ENCODE measurements at places on chromosomes 5 and 9.

- DNase-seq: no peak
Measured at GRCh38 chr9:127107171-127107928, 15.1 kb downstream of the ANGPTL2 start.

- no peak for DNase-seq
Measured at GRCh38 chr9:27470291-27470856, 53.7 kb upstream of the IFNK start.

- DNase-seq: peak; percentile 36
Measured at GRCh38 chr5:73135429-73136054, 15.2 kb downstream of the TMEM171 start.

DNA sequence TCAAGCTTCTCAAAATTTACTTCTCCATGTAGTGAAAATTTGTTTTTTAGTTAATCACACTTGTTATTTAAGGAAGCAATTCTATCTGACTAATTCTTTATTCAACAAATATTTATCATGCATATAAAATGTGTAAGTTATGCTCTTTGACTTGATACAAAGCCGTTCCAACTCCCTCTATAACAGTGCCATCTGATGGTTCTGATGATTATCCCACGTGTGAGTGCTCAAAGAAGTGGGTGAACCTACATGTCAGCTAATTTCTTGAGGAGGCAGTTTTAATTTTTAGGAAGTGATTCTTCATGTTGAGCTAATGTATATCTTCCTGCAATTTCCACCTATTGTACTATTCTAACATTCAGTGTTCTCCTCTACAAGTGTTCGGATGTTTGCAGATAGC lies 88.8 kb upstream of the BRINP1 start:
- no peak for DNase-seq

- DNase-seq: no peak
Measured at GRCh38 chr5:115471345-115472063, 73.1 kb downstream of the FEM1C start.

DNA sequence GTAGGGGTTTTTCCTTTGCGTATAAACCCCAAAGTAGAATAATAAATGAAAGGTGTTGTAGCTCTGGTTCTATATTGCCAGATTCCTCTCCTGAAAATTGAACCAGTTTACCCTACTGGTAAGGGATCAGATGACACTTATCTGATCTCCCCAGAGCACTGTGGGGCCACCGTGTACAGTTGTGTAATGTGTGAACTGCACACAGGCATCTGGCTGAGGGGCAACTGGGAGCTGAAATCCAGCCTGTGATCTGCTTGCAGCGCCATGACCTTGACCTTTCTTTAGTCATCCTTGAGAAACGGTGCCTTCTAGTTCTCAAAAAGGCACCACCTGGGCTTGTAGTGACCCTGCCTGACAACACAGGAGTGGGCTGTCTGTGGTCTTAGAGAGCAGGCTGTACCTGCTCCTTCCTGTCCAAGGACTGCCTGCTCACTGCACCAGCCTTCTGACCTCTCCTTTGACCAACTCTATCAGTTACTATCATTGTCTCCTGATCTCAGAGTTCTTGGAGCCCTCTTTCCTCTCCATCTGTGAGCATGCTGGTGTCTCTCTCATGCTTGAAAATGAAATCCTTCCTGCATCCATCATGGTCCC lies 40.2 kb downstream of the PDE6A start:
- no peak for DNase-seq

DNA sequence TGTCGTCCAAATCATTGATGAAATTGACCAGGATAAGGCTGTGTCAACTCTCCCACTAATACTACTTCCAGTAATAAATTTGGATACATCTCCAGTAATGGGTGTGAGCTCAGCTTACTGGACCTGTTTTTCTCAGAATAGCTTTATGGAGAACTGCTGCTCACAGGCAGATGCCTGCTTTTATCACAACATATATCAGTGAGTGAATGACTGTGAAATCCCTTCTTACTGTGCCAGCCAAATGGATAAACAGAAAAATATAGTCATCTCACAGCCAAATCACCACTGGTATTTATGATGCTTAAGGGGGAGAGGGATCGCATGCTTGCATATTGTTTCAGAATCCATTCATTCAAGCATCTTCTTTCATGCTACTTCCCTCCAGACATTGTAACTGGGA lies 148.4 kb upstream of the PAPPA start:
- no peak for DNase-seq

DNA sequence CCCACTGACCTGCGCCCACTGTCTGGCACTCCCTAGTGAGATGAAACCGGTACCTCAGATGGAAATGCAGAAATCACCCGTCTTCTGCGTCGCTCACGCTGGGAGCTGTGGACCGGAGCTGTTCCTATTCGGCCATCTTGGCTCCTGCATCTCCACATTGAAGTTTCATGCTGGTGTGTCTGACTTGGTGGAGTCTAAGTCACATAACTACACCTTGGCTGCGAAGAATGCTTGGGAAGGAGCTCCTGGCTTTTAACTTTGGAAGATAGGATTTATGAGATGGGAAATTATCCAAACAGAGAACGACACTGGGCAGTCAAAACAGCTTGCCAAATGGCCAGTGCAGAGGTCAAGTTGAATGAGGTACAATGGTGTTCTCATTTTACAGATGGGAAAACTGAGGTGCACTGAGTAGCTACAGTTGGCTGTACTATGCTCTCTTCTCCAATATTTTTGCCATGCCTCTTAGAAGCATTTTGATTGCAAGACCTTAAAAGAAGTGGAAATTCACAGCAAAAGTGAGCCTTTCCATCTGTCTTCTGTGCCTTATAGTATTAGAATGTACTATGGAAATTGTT lies 36.7 kb downstream of the CCDC192 start:
- no peak for DNase-seq

DNA sequence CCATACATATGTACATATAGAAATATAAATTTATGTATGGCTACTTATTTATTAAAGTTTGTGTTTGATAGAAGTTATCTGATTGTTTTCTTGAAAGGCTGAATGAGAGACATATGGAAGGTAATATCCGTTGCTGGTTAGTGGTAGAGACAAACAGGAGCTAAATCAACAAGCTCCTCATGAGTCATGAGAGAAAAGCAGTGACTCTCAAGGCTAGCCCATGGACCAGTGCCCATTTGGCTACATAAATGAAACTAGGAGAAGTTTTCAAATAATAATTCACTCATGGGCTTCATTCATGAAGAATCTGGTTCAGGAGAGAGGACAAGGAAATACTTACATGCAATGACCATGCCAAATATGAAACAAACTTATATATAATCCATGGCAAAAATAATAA lies 504.5 kb upstream of the ITGA1 start:
- DNase-seq: no peak

DNA sequence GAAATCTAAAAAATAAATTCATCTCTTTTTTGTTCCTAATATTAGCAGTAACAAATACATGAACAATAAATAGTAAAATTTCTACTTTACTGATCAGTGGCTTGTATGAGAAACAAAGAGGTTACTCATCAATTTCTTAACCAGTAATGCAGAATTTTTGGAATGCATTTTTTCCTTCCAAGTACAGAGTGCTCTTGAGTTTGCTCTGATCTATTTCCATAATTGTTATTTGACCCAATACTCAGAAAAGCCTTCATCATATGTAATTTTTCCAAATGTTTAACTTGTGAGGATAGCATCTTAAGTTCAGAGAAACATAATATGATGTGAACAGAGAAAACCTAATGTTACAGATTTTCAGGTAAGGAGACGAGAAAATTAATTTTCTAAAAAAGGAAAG lies 47.3 kb downstream of the FBN2 start:
- DNase-seq: no peak

DNA sequence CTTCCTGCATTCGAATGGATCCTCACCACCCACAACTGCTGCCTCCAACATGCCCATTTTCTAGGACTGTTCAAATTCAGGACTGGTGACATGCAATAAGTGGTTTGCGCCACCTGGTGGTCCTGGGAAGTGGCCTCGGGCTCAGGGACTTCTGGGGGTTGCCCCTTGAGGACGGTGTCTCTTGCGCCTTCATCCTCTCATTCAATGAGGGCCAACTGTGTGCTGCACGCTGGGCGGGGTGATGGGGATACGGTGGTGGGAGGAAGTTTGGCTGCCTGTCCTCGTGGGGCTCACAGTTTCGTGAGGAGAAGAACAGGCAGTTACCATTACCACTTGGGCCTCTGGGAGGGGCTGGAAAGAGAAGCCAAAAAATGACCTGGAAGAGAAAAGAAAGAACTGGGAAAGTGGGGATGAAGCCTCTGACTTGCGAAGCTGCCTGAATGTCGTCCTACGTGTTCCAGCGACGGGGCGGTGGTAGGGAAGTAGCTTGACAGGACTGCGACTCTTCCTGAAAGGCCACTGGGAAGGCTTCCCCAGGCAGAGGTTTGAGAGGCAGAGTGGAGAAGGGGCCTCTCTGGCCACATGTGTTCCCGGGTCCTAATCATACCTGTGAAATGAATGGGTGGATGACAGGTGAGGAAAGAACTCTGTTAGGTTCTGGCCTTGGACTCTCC lies 49.0 kb downstream of the PSD2 start:
- DNase-seq: no peak

DNA sequence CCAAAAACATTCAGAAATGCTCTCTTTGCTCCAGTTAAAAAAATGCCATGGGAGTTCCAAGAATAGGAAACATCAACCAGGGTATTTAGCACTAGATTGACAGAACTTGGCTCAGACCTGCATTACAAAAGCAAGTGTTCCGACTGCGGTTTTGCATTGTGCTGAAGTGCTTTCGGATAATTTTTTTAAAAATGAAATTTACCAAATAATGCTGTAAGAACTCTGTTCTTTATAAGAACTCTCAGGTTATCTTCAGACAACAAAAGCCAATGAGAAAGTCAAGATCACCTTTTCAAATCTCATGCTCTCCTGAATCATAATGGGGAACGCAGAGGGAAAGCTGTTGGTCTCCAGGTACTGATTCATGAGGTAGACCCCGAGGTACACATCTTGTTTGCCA lies 483 bp upstream of the PLPP6 start:
- no peak for DNase-seq

- DNase-seq: no peak
Measured at GRCh38 chr5:67974471-67974870, 241.1 kb upstream of the PIK3R1 start.

- DNase-seq: no peak
Measured at GRCh38 chr9:93731963-93732362, 155.6 kb downstream of the PHF2 start.

GRCh38 chr5:107572715-107573368 lies 97.9 kb downstream of the EFNA5 start:
- DNase-seq: no peak

DNA sequence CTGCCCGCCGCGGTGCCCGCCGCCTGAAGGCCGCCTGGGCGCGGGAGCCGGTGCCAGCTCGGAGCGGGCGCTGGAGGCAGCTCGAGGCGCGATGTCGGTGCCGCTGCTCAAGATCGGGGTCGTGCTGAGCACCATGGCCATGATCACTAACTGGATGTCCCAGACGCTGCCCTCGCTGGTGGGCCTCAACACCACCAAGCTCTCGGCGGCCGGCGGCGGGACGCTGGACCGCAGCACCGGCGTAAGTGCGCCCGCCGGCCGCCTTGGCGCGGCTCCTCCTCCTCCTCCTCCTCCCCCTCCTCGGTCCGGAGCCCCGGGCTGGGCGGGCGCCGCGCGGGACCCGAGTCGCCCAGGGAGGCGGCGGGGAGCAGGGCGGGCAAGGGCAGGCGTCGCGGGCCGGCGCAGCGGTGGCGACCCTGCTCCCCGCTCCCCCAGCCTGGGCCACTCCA lies 455 bp downstream of the OLFM1 start:
- no peak for DNase-seq

DNA sequence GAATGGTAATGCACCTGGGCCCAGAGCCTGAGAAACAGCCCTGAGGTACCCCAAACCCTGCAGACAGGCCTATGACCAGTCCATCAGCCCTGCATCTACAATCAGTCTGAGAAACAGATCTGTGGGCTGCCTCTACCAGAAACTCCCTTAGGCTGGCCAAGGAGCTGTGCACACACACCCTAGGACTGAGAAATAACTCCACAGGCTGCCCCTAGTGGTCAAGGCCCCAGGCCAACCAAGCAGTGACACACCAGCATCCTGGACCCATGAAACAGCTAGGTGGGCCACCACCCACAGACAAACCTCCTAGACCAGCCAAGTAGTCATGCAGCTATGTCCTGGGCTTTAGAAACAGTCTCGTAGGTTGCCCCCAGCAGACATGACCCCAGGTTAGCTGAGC lies 253.6 kb upstream of the VLDLR start:
- DNase-seq: no peak

GRCh38 chr5:58501778-58502417 lies 10.7 kb downstream of the GAPT start:
- no peak for DNase-seq

GRCh38 chr9:16058131-16058549 lies 505.3 kb downstream of the CCDC171 start:
- DNase-seq: no peak

DNA sequence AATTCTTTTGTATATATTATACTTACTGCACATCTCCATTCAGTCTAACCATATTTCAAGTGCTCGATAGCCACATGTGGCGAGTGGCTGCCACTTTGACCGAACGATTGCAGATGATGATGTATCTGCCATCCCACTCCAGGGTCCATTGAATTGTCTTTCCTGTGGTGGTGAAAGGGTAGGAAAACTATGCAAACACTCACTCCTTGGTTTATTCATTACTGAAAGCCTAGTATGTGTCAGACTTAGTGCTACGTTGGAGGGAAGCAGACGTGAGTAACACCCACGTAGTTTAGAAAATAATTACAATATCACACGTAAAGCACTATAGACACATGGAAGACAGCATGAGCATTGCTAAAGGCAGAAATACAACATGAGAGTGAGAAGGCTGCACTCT lies 353.7 kb downstream of the CSNK1G3 start:
- DNase-seq: no peak

GRCh38 chr5:72561148-72561972 lies 54.1 kb upstream of the ZNF366 start:
- DNase-seq: no peak

- no peak for DNase-seq
Measured at GRCh38 chr5:28558196-28558595, 1519.8 kb upstream of the CDH9 start.

GRCh38 chr5:131863700-131864099 lies 66.9 kb upstream of the FNIP1 start:
- no peak for DNase-seq

GRCh38 chr9:38622951-38623350 lies 2.6 kb upstream of the ANKRD18A start:
- DNase-seq: no peak

- no peak for DNase-seq
Measured at GRCh38 chr5:71955723-71956122, 151.6 kb upstream of the MAP1B start.

- no peak for DNase-seq
Measured at GRCh38 chr9:95819636-95820035, 55.9 kb upstream of the ERCC6L2 start.

- no peak for DNase-seq
Measured at GRCh38 chr5:124154714-124155113, 591.7 kb downstream of the ZNF608 start.

GRCh38 chr5:143543358-143544255 lies 140.1 kb upstream of the NR3C1 start:
- no peak for DNase-seq

DNA sequence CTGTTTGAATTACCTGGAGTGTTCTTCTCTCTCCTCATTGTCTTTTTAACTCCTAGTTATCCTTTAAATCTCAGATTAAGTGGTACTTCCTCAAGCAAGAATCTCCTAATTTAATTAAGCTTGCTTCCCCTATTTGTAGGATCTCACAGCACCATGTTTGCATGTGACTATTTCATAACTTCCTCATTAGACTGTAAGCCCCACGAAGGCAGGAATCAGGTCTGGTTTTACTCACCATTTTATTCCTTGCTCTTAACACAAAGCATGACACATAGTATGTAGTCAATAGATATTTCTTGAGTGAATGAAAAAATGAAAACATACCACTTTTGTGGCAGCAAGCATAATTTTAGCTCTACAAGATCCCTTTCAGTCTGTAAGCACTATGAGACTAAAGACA lies 1.3 kb upstream of the ERMP1 start:
- no peak for DNase-seq

Measured in left forelimb (tissue), 1 donor.